ENCODE measurements at places on chromosomes 3 and 15.

DNA sequence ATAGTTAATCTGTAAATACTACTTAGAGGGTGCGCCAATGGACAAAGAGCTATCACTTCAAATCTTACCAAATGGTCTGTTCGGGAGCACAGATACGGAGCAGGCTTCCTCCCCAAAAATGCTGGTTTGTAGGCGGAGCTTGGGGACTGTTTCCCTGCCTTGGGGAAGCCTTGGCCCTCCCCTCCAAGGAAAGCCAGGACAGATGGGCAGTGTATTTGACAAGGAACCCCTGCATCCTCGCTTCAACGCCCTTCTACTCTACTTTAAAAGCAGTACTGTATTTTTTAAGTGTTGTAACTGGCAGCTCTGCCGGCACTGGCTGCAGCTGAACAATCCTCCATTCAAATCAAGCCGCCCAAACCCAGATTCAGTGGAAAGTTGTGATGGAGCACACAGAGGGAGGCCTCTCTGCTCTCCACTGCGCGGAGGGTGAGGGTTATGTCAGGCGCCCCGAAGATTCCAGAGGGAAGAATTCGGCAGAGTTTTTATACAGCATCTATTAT, 83.1 kb upstream of the FNDC3B start:
- no peak for DNase-seq

DNA sequence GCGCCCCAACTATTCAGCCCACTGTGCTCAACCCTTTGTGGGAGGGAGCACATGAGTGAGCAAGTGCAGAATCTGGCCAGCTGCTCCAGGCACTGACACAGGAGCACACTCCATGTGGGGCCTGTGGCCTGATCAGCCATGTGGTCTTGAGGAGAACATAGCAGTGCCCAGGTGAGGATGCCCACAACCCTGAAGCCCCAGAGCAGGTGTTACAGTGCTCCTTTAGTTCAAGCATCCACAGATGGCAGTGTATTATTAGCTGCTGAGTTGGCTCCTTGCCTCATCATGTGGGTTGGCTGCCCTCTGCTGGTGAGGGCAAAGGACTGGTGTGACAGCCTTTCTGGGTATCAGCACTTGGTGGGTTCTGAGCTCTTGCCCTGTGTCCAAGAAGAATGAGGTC, 1588.2 kb downstream of the SI start:
- no peak for DNase-seq

- DNase-seq = no peak
Measured at GRCh38 chr3:115822579-115822978, 199.3 kb downstream of the GAP43 start.

GRCh38 chr3:43769885-43770425, 79.2 kb downstream of the ABHD5 start:
- DNase-seq = no peak

DNA sequence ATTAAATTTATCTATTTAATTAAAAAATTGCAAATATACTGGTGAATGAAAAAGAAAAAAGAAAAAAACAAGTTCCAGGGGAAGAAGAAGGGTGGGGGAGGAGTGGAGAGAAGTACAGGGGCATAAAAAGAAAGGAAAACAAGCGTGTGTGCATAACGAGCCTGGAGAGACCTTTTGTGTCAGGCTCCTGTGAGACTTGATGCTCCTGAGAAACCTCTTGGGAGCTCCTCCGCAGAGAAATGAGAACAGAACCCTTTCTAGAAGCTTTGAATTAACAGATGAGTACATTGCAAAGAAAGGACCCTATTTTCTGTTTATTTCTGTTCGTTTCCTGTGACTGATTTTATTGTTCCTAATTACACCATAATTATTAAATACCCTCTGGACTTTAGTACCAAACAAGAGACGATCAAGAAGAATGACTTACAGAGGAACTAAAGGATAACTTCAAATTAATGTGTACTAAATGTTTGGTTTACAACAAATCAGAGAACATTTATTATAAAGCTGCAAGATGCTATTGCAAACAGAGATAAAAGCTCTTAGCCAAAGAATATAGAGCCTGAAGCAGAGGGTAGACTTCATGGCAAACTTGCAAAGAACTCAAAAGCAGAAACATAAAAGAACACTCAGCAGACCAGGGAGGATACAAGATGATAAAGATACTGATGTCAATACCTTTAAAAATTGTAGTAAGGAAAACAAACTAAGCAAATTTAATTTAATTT, 74.7 kb downstream of the DPPA2 start:
- no peak for DNase-seq

All from uterus (tissue), 4 donors.